ENCODE measurements at places on chromosomes 11 and 22.

DNA sequence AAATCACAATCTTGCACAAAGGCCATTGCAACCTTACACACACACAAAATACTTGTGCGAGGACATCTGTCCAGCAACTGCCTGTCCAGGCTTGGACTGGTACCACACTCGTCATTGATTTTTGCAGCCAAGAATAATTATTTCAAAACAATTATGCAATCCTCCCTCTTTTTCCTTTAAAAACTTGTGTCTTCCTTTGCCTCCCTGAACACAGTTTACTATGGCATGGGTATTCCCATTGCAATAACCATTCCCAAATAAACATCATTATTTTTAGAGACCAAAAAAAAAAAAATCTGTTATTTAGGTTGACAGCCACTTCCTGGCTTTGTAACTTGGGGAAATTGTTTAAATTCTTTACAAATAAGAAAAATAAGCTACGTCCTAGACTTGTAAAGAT is 54.0 kb downstream of the C11orf91 start:
- DNase-seq, result no peak

- peak; percentile 34 for DNase-seq
These were observed 81.0 kb downstream of the PRR5L start for GRCh38 chr11:36376888-36377758.

DNA sequence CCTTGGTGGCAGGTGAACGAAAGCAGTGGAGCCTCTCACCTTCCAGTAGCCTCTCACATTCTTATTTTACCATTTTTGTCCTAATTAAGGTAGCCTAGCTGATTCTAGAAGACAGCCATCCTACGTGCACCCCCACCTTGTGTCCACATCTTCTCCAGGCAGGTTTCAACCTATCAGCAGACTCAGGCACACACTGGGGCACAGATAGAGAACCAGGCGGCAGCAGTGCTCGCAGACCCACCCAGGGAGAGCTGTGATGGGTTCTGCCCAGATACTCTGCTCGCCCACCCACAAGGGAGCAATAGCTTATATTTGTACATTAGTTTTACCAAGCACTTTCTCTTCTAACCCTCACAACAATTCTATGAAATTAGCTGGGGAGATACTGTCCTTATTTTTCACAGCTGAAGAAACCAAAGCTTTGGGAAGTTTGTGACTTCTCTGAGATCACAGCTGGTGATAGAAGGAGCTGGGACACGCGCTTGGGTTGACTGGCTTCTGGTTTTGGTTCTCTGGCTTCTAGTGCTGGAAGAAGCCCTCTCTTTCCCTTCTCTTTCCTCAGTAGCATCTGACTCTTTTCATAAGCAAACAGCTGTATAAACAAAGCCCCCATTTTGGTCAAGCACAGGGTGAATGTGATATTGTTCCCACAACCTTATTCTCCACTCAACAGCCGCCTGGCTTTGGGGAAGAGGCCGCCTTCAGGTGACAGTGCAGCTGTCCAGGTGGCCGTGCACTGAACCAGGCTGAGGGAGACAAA is 36.9 kb downstream of the PPP2R1B start:
- no peak for DNase-seq

DNA sequence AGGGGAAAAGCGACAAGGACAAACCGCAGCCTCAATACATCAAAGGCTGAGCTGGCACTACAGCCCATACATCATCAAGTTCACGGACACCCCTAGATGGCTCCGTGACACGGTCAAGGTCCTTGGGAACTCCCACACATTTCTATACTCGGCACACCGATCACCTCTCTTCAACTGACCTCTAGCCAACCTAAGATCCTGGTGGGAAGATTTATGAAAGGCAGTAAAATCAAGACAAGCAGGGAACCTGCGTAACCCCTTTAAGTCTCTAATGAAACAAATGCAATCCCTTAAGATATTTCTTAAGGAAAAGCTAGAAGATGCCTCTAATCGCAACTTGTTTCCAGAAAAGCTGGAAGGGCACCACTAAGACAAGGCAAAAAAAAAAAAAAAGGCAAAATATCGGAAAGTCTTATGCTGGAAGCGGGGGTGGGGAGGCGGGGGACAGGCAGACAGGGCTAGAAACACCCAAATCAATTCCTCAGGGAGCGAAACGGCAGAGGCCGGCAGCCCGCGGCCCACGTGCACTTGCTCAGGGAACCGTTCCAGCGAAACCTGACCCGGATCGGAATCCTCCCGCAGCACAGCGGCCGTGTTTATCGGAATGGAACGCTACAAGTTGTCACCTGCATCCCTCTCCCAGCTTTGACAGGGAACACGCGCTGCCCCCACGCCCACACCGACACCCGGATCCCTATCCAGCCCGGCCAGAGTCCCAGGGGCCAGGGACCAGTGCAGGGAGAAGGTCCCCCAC is 1.4 kb downstream of the ARHGAP20 start:
- no peak for DNase-seq

GRCh38 chr22:37486224-37486845 is at the start of gene MFNG:
Gene MFNG (minus strand): TSS chr22:37486384. CDS start chr22:37486177, 207 bp downstream.
- DNase-seq, result peak; percentile 53

DNA sequence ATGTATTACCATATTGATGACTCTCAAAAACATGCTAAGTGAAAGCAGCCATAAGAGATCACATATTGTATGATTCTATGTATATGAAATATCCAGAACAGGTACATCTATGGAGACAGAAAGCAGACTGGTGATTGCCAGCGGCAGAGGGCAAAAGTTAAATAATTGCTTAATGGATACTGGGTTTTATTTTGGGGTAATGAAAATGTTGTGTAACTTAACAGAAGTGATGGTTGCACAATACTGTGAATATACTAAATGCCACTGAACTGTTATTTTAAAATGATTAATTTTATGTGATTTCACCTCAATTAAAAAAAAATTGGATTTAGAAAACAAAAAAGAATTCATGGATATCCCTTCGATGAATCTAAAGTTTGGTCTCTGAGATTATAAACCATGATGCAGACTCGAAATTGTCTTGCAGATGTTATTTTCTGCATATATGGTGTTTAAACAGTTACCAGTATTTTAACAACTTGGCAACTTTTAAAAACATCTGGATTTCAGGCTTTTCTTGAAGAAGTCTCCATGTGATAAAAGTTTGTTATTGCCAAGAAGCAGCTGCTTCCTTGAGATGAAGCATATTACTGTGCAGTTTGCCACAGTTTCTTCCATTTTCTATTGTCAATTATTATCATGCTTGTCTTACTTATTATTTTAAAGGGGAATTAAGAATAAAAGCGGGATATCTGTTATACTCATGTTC is 38.1 kb downstream of the LARGE2 start:
- DNase-seq, result no peak

DNA sequence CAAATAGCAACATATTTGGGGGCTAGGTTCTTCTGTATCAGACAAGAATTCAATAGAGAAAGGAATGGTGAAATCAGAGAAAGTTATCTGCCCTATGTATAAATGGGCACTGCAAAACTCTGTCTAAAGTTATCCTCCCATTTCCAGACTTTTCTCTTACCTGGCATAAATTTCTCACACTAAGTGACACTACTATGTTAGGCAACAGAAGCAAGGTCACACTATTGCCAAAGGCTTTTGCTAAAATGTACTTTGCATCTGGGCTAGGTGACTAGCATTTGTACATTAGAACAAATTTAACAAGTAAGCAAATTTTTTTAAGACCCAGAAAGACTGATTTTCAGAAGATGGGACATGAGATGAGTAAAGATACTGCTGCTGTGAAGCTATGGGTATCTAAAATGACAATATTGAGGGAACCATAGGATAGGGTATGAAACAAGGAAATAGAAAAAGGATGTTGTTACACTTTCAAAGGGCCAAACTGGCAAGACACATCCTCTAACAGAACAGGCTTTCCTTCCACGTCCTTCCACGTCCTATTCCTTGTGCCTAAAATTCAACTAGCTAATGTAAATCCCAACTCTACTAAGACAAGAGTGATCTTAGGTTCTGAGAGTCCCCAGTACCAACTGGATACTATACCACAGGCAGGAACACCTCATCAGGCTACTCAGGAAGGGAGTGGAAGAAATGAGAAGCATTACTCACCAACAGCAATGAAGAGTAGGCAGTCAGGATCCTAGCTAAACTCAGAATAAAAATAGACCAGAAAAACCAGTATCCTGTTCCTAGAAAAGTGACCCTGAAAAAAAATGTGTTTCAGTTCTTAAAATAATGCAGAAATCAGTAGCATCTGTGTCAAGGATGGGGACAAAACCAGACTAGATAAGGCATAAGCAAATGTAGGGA is 22.6 kb downstream of the GDPD4 start:
- no peak for DNase-seq

- no peak for DNase-seq
These were observed 227.2 kb upstream of the BLID start for GRCh38 chr11:122343210-122343609.

- peak; percentile 62 for DNase-seq
These were observed at the start of gene NECTIN1 for GRCh38 chr11:119728651-119729580. Gene NECTIN1 (minus strand): TSS chr11:119729200. CDS start chr11:119728553, 647 bp downstream.

GRCh38 chr11:30521297-30522071 is 64.7 kb downstream of the MPPED2 start:
- DNase-seq, result no peak

GRCh38 chr11:62921573-62922188 is 518 bp upstream of the CHRM1 start:
- DNase-seq, result no peak

- no peak for DNase-seq
These were observed 38.2 kb downstream of the PITPNB start for GRCh38 chr22:27880778-27881394.

GRCh38 chr11:43150697-43151096 is 161.1 kb upstream of the API5 start:
- no peak for DNase-seq

DNA sequence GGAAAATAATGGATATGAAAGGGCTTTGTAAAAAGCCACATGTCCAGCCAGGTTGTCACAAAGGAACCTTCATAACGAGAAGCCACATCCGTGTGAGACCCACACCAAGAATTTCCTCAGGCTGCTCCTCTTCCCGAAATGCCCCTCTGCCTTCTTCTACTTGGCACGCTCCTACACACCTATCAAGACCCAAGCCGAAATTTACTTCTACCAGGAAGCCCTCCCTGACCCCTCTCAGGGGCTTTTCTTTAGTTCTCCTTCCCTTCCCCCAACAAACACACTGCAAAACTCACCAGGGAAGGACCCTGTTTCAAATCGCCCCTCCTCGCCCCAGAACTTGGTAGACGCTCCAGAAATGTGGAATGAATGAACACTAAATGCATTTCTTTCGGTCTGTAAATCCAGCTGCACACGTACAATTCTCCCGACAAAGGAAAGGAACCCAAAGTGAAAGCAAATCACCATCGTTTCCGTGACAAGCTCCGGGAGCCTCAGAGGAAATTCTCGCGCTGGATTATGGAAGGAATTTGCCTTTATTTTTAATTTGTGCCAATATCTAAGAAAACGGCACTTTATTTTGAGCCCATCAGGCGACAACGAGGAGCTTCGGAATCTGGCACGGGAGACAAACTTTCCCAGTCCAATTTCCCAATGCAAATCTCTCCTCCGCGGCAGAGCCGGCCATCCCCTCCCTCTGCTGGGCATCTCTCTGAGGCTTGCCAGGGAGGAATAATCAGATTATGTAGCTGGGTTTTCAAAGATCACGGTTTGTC is 13.2 kb upstream of the SHISAL1 start:
- DNase-seq, result no peak

- DNase-seq, result no peak
These were observed 38.9 kb downstream of the OR10A6 start for GRCh38 chr11:7892059-7892699.

DNA sequence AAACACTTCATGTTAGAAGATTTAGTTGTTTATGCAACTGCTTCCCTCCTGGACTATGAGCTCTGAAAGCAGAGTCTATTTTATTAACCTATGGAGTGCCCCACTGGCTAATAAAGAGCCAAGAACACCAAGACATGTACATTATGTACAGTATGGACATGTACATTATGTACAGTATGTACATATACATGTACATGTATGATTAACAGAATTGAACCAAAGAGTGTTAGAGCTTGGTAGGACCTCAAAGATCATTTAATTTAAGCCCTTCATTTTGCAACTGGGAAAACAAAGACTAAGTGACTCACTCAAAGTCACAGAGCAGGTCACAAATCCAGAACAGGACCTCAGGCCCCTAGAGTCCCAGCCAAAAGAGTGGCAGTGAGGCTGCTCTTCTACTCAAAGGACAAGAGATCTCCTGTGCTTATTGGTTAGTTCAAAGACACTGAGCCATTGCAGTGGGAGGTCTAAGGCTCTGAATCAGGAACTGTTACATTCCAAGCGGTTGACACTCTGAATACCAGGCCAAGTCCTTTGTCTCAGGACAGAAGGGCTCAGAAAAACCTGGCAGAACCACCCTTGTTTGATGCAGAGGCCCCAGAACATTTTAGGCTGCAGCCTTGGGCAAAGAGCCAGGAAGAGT is 103.8 kb downstream of the FAM168A start:
- no peak for DNase-seq

DNA sequence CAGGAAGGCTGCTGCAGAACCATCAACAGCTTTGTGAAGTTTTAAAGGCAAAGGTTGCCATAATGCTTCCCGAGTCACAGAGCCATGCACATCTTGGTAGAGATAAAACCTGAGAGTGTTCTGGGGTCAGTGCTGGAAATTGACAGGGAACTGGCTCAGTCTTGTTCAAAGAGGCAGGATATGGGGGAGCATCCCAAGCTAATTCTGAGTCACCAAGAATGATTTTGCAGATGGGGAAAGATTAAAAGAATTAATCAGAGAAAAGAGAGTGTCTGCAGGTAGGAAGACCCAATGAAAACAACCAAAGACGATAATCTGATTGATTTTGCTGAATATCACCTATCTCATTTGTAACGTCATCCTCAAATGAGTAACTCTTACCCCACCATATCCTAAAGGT is 99.9 kb upstream of the CD44 start:
- no peak for DNase-seq

GRCh38 chr22:18024276-18024939 is at the start of gene MICAL3:
Gene MICAL3 (minus strand): TSS chr22:18024561. CDS start chr22:17906812, 117,749 bp downstream.
- no peak for DNase-seq

- DNase-seq, result no peak
These were observed 112.2 kb downstream of the SBF2 start for GRCh38 chr11:10181811-10182210.

GRCh38 chr11:118911880-118912741 is 13.6 kb downstream of the BCL9L start:
- DNase-seq, result peak; percentile 78

DNA sequence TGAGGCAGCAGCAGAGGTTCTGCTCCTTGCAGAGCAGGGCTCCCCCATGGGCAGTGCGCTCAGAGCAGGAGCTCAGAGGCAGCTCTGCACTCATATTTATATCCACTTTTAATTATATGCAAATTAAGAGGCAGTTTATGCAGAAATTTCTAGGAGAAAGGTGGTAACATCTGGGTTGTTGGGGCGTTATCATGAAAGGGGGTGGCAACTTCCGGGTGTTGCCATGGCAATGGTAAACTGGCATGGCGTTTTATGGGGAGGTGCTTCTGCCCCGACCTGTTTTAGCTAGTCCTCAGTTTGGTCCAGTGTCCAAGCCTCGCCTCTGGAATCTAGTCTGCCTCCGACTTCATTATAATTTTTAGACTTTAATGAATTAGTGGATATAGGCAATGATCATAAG is 1191.7 kb downstream of the TBC1D22A start:
- no peak for DNase-seq

All from stimulated activated CD4-positive, alpha-beta T cell treated with anti-CD3 and anti-CD28 coated beads, TNF-alpha, amount 100 ng/mL, for 48 hours (primary cell).